Left lung (tissue), 14 donors: ENCODE measurements at places on chromosomes 7 and 10. TPM values are rescaled to one million over a fixed set of nuclear protein-coding genes. Genes with fewer than 3 reads are reported as not detected.

- peak; percentile 10 for DNase-seq
These were observed 595.0 kb downstream of the GRM8 start for GRCh38 chr7:126657599-126658358.

NKX1-2 gene
- polyA plus RNA-seq = not detected

- no peak for DNase-seq
These were observed 116.6 kb upstream of the MACROH2A2 start for GRCh38 chr10:69936091-69936490.

- no peak for DNase-seq
These were observed 200.5 kb downstream of the TCERG1L start for GRCh38 chr10:131111007-131111406.

LMTK2 gene
- 15.8 TPM for polyA plus RNA-seq

DNA sequence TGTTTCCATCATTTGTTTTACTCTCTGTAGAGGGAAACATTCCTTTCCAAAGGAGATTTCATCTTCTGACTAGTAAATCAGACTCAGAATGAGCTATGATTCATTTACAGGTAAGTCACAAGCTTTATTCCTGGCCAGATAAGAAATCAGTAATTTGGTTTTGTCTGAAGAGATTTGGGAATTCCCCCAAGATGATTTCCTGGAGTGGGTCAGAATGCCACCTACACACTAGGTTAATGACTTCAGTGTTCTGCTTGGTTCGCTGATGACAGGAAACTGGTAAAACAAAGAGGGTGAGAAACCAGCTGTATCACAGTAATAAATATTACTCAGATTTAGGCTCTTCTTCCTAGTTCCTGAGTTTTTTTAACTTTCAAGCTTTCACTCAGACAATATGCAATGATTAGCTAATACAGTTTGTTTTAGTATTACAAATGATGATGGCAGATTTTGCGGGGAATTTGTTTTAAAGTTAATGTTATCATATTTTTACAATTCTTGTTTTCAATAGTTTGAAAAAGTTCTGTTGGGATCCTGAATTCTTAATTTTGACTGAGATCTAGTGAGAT lies 8.3 kb upstream of the ASZ1 start:
- no peak for DNase-seq

- DNase-seq = no peak
These were observed 11.8 kb downstream of the COG5 start for GRCh38 chr7:107551936-107552335.

PNLIPRP2 gene
- not detected for polyA plus RNA-seq

DNA sequence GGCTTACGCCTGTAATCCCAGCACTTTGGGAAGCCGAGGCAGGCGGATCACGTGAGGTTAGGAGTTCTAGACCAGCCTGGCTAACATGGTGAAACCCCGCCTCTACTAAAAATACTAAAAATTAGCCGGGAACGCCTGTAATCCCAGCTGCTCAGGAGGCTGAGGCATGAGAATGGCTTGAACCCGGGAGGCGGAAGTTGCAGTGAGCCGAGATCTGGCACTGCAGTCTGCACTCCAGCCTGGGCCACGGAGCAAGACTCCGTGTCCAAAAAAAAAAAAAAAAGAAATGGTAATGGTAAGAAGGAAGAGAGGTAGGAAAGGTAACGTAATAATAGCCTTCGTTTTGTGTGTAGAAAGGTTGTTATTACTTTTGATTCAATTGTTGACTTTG lies 1.2 kb downstream of the HSPA14 start:
- no peak for DNase-seq

- no peak for DNase-seq
These were observed 571 bp downstream of the KDM7A start for GRCh38 chr7:140176122-140176701.

DNA sequence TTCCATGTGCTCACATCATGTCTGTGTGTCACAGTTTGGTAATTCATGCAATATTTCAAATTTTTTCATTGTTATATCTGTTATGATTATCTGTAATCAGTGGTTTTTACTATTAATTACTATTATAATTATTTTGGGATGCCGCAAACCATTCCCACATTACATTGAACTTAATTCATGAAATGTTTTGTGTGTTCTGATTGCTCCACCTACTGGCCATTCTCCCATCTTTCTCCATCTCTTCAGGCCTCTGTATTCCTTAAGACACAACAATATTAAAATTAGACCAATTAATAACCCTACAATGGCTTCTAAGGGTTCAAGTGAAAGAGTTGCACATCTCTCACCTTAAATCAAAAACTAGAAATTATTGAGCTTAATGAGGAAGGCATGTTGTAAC lies 398.5 kb downstream of the PCDH15 start:
- no peak for DNase-seq

DNA sequence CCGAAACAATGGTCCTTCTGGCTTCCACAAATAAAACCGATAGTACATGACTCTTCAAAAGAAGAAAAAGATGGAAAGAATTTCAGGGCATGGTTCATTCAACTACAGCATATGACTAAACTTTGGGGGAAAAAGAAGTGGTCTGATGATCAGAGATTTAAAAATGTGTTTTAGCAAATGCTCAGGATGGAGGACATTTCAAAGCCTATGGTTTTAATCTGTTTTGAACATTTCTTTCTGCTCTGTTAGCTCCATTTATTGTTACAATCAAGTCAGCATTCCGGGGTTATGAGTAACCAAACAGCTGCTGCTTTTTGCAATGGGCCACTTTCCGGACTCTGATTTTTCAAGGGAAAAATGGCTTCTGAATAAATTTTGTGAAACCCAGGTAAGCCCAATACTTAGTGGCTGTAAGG lies 142.4 kb downstream of the CUBN start:
- DNase-seq = no peak

DNA sequence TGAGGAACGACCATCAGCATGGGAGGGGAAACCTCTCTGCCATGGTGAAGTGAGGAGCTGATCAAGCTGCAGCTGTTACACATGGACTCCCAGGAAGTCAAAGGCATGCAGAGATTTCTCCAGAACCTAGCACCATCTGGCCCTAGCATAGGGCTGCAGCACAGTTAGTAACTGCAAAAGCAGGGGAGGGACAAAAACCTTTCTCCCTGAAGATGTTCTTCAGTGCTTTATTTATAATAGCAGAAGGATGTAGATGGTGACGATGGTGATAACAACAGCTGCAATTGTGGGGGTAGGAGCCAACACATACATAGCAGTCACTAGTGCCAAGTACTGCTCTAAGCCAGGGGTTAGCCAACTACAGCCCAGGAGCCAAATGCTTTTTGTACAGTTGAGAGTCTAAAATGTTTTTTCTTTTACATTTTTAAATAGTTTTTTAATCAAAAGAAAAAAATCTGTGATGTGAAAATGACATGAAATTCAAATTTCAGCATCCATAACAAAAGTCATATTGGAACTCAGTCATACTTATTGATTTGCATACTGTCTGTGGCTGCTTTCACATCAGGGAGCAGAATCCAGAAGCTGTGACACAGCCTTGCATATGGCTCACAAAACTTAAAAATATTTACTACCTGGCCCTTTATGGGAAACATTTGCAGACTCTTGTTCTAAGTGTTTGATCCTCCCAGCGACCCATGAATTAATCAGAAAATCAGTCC lies 299.5 kb downstream of the ELMO1 start:
- no peak for DNase-seq

TAS2R4 gene
- 6.2 TPM for polyA plus RNA-seq

- no peak for DNase-seq
These were observed 34.4 kb downstream of the CSGALNACT2 start for GRCh38 chr10:43172645-43173044.

DNA sequence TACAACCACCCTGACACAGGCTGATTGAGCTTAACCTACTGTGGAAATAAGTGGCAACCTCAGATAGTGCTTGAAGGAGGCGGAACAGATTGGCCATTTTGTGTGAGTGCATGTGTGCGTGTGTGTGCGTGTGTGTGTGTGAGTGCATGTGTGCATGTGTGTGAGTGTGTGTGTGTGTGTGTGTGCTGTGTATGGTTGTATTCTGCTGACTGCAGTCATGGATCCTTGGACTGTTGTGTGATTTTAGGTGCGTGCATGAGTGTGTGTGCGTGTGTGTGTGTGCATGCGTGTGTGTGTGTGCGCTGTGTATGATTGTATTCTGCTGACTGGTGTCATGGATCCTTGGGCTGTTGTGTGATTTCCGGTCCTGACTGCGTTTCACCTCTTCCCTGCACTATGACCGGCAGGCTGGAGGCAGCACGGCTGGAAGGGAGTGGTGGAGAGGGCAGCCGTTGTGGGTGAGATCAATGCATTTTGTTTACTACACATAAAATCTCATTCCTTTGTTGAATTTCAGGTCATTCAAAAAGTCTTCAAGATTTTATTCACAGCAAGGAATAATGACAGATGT lies 6.3 kb downstream of the IQCE start:
- peak; percentile 25 for DNase-seq

- DNase-seq = no peak
These were observed 182.9 kb downstream of the PFKFB3 start for GRCh38 chr10:6385665-6386064.

DNA sequence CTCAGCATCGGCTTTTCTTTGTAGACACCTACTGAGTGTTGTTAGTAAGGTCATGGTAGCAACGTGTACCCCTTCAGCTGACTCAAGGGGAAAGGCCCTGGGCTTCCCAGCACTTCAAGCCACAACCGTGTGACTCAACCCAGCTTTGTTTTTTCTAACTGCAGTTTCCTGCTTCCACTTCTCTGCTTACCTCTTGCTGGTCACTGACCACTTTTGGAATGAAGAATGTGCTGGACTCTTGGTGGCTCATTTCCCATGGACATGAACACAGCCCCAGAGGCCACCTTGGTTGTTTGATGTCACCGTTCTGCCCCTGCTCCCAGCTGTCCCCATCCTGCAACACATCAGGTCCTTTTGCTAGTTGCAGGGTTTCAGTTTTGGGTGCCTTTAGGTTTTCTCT lies 69.5 kb upstream of the ZNF438 start:
- no peak for DNase-seq

- DNase-seq = no peak
These were observed 135.1 kb downstream of the CHRM2 start for GRCh38 chr7:137003566-137003965.

DNA sequence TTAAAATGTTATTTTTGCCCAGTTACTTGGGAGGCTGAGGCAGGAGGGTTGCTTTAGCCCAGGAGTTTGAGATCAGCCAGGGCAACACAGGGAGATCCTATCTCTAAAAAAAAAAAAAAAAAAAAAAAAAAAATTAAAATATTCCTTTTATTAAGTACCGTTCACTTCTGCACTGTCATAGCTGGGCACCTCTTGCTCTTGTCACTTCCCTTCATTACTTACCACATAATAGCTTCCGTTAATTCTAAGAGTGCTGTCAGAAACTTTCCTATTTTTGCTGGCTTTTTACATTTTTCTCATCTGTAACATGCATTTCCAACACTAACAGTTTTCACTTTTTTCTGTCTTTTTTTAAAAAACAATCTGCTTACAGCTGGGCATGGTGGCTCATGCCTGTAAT lies 132.9 kb downstream of the PIP4K2A start:
- DNase-seq = no peak

DNA sequence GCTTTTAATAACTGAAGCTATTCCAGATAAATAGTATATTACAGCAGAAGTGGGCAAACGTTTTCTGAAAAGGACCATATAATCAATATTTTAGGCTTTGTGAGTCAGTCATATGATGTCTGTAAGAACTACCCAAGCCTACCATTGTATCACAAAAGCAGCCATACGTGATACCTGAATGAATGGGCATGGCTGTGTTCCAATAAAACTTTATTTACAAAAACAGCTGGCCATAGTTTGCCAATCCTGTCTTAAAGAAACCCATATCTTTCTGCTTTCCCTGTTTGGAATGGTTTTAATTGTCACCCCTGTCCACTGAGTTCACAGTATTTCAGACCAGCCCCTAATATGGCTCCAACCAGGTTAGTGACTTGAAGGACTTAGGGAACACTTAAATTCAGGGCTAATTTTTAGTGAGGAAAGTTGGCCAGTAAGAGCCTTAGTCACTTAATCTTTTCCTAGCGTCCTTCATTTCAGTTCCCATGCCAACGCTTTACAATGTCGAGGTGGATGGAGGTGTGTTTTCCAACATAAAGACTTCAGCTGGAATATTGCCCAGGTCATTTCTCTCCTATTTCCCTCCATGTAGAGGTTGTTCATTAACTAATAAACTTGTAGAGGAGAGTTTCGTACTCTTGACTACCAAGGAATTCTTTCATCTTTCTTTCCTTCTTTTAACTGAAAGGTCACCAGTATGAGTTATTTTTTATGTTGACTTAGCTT lies 184.5 kb downstream of the TRIL start:
- DNase-seq = no peak

GRCh38 chr10:5390607-5391205 lies 13.9 kb downstream of the TUBAL3 start:
- DNase-seq = no peak

DNA sequence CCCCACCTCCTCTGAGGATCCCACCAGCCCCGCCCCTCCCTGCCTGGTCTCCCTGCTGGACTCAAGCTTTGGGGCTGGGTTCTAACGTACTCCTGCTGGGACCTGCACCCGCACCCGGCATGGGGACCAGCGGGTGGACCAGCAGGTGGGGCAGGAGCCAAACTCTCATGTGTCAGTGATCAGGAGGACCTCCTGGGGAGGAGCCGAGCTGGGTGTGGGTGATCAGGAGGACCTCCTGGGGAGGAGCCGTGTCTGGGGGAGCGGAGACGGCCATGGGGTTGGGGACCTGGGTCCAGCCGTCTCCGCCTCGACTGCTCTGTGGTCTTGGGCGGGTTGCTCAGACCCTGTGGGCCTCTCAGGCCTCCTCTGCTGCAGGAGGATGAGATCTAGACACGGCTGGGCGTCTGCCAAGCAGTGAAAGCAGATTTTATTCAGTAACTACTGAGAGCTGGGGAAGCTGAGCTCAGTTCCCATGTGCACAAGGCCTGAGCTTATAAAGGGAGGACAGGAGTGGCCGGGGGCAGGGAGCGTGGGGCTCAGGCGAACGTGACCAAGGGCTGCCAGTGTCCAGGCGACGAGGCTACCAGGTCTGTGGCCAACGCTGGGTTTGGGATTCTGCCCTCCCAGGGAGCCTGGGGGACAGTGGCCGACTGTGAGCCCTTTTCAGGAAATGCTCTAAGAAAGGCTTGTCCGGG lies 33.6 kb upstream of the UTF1 start:
- no peak for DNase-seq

GRCh38 chr7:158025686-158026600 lies 561.7 kb downstream of the PTPRN2 start:
- DNase-seq = no peak

GRCh38 chr10:12973149-12973718 lies 28.3 kb downstream of the CCDC3 start:
- DNase-seq = no peak

DNA sequence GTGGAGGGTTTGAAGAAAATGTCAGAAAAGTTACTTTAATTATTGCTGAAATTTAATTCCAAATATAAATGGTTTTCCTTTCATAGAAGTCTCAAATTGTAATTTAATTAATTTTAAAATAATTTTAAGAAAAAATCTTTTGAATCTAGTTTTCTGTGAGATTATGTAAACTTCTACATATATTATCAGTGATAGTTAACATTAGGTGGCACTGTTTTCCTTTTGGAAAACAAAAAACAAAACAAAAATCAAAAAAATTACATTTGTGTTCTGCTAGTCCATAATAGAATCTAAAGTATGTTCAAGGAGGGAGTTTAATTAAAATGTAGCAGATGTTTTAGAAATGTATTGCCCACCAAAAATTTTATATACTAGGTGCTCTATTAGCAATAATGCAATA lies 1456.7 kb downstream of the REEP3 start:
- DNase-seq = no peak
